ENCODE measurements at places on chromosomes 12 and 14. TPM values are rescaled to one million over a fixed set of nuclear protein-coding genes. Genes with fewer than 3 reads are reported as not detected.

GRCh38 chr14:55430024-55430690, 10.3 kb downstream of the TBPL2 start:
- peak; percentile 45 for DNase-seq

- no peak for DNase-seq
These were observed 21.4 kb upstream of the RCOR1 start for GRCh38 chr14:102571043-102571442.

Gene HOTAIR
- total RNA-seq, result 0.55 TPM

Gene HCAR1
- total RNA-seq, result 0.79 TPM

GRCh38 chr14:26276757-26277156, 321.1 kb downstream of the NOVA1 start:
- no peak for DNase-seq

DNA sequence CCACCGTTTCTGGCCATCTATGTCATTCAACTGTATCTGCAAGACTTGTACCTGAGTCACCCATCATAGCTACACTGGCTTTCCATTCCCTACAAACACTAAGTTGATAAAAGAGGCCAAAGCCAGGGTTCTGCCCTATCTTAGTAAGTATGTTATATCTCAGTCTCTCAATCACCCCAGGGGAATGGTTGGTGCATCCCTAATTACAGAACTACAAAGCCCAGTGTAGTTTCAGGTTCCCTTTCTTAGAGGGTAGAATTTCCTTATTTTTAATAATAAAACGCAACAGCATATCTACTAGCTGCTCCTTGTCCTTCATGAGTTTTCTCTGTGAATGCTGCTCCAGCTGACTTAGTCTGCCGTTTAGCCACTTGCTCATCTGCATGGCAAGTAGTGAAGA, 57.6 kb downstream of the ST8SIA1 start:
- DNase-seq, result no peak

DNA sequence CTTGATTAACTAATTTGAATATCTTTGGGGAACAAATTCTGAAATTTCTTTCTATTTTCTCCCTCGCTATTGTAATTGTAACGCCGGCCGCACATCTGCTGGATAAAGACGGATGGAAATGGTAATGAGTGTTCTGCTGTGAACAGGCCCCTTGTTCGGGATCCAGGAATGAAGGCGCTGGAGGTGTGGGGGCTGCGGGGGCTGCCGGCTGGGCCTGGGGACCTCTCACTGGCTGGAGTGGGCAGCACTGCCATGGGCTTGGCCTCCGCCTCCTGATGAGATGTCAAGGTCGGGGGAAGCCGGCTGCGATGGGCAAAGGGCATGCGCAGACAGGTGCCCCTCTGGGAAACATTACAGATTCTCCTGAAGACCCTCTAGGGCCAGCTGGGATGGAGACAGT, 175.4 kb downstream of the PHETA1 start:
- no peak for DNase-seq

Gene DPPA3
- total RNA-seq, result not detected

Gene SETD1B
- 9.6 TPM for total RNA-seq

Gene SERPINA3
- 33.9 TPM for total RNA-seq

Gene ERP27
- 0.07 TPM for total RNA-seq

GRCh38 chr14:65170768-65171507, 68.6 kb upstream of the MAX start:
- no peak for DNase-seq

GRCh38 chr12:62879691-62880090, 55.3 kb downstream of the PPM1H start:
- DNase-seq, result no peak

DNA sequence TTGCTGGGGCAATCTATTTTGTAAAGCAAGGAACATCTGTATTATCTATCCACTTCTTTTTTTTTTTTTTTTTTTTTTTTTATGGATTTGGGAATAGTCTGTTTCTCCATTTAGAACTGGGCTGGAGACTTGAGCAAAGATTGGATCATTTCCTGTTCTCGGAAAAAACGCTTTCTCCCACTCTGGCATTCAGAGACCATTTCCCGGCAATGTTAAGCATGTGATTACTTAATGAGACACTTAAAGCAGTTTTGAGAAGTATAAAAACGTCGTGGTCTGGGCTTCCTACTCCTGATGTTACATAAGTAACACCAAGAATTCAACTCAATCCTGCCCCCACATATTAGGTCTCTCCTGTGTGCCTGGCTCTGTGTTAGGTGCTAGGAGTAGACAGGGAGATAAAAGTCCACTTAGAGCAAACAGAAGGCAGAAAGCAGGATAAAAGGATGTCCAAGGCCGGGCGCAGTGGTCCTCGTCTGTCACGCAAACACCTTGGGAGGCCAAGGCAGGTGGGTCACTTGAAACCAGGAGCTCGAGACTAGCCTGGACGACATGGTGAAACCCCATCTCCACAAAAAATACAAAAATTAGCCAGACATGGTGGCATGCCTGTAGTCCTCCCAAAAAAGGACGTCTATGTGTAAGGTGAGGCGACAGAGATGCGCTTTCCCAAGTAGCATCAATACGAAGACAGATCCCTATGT, 152.1 kb upstream of the GSC start:
- DNase-seq, result no peak

GRCh38 chr12:97939156-97939555, 476.6 kb downstream of the RMST start:
- no peak for DNase-seq

Gene SLC5A8
- not detected for total RNA-seq

GRCh38 chr12:127145929-127146789, 1120.8 kb upstream of the TMEM132C start:
- DNase-seq, result peak; percentile 31

Gene CYP27B1
- 4.3 TPM for total RNA-seq

- DNase-seq, result no peak
These were observed 355.6 kb downstream of the LRIG3 start for GRCh38 chr12:58564721-58565120.

DNA sequence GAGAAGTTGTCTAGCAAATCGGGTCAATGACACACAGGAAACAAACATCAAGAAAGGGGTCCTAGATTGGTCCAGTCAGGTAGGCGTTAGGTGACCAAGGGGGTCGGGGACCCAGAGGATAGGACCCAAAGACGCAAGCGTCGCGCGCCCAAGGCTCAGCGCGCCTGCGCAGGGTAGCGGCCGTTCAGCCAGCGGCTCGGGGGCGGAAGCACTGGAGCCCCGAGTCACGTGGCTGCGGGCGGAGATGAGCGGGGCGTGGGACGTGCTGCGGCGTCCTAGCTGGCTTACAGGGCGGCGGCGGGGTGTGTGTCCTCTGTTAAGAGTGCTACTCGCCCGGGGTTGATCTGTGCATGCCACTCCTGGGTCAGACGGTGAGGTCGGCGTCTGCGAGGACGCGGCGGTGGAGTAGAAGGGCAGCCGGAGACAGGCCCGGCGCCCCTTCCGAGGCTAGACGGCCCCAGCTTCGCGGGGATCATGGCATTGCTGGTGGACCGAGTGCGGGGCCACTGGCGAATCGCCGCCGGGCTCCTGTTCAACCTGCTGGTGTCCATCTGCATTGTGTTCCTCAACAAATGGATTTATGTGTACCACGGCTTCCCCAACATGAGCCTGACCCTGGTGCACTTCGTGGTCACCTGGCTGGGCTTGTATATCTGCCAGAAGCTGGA, at the start of gene SLC35E3:
Gene SLC35E3, plus strand, starts transcription at position 273 of the 668 bp plus-strand sequence. Its CDS starts 202 bp downstream, at position 475.
- peak; percentile 60 for DNase-seq

Gene MFAP5
- total RNA-seq, result 15.8 TPM

DNA sequence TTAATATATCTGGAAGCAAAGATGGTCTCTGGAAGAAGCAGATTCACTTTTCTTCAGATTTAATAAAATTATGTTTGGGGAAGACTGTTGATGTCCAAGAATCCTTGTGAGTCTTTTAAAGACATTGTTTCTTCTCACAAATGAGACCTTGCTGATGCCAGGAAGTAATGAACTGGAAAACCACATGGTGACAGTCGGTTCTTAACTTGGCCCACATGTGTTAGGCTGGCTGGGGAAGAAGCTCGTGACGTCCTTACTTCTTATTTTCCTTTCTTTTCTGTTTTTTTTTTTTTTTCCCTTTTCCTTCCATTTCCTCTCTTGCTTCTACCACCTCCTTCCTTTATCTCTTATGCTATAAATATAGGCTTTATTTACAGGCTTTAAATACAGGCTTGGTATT, 950.2 kb downstream of the BCL11B start:
- no peak for DNase-seq

DNA sequence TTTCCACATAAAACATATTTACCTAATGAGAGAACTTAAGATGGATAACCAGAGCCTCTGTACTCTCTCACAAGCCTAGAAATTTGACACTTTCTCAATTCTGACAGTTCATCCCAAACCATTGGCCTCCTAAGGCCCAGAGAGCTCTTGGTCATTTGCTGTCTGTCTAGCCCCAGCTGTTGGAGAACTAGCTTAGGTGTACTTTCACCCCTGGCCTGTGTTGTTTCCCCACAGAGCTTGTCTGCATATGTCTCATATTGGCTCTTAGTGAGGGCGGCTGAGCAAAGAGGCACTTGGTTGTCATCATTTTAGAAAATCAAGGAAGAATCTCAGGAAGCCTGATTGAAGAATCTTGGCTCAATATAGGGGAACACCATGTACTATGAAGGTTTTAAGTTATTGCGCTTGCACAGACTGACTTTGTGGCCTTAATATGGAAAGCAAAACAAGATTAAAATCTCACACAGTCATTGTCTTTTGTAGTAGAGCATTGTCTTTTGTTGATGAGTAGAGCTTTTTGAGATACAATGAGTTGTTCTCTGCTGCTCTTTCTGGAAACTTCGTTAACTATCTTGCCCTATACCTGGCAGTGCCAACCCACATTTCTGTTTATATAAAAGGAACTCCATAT, 324.6 kb downstream of the RAD51B start:
- no peak for DNase-seq

- DNase-seq, result no peak
These were observed 156.3 kb upstream of the LRIG3 start for GRCh38 chr12:59076622-59077021.

Gene PZP
- not detected for total RNA-seq

Gene GLT1D1
- 1.3 TPM for total RNA-seq

DNA sequence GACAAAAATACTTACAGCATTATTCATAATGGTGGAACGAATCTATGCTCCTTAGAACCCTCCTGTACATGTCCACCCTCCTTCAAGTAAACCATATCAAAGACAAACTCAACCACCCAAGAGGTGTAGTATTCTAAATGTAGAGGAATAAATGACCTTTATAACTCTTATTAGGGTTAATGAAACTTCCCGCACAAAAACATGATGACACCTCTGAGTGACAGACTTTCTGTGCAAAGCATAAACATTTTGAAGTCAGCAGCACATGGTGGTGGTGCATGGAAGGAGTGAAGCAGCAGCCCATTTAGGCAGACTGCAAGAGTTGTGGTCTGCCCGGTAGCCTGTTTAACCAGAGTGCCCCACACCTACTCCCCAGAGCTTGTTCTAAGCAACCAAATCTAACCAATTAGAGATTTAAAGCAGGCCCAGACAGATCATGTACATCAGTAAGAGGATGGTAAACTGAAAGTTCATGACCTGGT, 615 bp upstream of the ASB8 start:
- no peak for DNase-seq

Gene FAM186B
- 0.21 TPM for total RNA-seq

Gene KRT75
- not detected for total RNA-seq

DNA sequence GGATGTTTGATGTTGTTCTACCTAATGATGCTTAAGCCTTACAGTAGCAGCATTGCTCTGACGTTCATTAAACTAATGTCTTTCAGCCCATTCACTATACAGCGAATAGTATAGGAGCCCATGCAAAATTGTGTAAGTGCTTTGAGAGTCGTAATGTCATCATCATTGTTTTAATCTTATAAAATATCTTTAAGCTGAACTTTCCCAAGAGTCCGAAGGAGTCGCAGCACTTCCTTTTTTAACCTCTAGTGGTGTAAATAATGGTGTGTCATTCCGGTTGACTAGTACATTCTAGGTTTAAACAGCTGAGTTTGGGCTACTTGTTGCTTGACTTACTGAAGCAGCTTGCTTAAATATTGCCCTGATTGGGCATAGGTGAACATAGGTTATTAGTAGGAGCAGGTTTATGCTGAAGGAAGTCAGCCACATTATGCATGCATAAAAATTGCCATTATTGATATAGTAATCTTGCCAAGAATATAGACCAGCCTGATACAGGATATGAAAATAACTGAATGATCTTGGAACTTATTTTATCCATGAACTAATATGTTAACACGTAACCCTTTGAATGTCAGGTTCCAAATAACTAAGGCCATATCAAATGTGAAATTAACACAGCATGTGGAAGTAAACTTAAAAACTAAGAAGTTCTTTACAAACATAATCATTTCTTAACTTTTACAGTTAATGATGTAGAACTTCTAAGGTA, 2.6 kb downstream of the WNK1 start:
- DNase-seq, result no peak

DNA sequence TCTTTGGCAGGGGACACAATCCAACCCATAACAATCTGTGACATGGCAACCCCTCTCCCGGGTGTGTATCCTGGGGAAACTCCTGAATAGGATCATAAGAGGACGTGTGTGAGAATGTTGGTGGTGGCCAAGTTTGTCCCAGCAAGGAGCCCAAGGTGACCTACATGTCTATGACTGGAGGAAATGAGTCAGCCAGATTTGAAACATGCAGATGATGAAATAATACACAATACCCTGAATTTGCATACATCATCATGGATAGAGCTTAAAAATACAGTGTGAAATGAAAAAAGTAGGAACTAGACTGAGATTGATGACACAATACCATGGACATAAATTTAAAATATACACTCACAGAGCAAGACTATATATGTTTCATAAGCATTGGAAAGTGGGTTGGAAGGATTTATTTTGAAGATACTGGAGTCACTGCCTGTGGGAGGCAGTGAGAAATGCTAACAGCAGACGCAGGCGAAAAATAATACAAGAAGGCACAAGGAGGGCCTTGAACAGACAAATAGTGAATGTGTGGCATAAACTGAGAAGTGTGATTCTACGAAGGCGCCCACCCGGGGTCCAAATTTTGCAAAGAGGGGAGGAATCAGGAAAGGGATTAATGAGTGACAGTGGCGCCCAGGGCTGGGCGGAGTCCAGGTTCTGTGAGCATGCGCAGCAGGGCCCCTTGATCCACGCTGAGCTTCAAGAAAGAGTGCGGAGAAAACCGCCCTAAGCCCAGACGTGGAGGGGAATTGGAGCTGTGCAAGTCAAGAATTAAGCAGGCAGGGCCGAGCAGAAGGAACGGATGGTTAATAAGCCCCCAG, 7.0 kb upstream of the MAP1LC3B2 start:
- no peak for DNase-seq

- no peak for DNase-seq
These were observed 8.1 kb upstream of the ALDH1L2 start for GRCh38 chr12:105092336-105092735.

- no peak for DNase-seq
These were observed 103.2 kb upstream of the DYRK2 start for GRCh38 chr12:67545298-67545697.

DNA sequence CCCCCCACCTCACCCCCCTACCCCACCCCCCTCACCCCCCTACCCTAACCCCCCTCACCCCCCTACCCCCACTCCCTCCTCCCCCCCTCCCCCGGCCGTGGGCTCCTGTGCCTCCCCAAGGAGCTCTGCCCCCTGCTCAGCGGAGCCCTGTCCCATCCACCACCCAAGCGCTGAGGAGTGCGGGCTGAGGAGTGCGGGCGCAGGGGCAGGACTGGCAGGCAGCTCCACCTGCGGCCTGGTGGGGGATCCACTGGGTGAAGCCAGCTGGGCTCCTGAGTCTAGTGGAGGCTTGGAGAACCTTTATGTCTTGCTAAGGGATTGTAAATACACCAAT, 2.3 kb upstream of the JPH4 start:
- DNase-seq, result no peak

GRCh38 chr14:29925101-29925722, 2.4 kb downstream of the PRKD1 start:
- DNase-seq, result no peak

Measured in kidney epithelial cell (primary cell).